ENCODE measurements at places on chromosomes 5 and 9.

GRCh38 chr5:177426566-177427210 is at the start of gene GRK6:
Gene GRK6, plus strand, starts transcription at chr5:177426676. Its CDS starts 170 bp downstream, at chr5:177426846.
- DNase-seq, result peak; percentile 72

- no peak for DNase-seq
Measured at GRCh38 chr9:1051584-1052275, 1.6 kb downstream of the DMRT2 start.

DNA sequence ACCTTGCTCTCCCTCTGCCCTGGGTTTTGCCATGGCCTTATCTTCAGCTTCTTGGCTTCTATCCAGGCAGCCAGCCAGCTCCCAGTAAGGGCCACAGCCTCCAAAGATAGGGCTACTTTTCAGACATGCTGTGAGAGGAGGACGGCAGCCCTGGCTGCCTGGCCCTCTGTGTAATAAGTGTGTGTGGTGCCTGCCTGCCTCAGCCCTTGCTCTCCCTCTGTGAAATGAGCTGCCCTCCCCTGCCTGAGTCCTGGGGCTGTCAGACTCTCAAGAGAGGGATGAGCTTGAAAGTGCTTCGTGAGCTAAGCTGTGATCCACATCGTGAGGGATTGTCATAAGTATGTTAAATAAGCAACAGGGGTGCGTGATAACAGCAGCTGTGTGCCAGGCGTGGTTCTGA is 8.1 kb downstream of the NDST1 start:
- DNase-seq, result no peak

DNA sequence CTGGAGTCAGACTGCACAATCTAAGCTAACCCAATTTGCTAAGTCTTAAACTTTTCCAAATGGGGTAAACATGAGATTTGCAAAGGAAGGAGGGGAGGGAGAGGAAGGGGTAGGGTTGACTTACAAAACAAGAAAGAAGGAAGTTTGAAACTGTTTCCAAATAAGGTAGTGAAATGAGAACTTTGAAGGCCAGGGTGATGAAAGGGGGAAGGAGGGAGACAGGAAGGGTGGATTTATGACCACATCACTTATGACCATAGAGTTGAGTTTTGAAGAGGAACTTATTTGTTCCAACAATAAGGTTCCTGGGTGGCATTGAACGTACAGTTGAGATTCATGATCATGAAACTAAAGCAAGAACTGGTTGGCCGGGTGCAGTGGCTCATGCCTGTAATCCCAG is 72.5 kb upstream of the DAPK1 start:
- DNase-seq, result no peak

DNA sequence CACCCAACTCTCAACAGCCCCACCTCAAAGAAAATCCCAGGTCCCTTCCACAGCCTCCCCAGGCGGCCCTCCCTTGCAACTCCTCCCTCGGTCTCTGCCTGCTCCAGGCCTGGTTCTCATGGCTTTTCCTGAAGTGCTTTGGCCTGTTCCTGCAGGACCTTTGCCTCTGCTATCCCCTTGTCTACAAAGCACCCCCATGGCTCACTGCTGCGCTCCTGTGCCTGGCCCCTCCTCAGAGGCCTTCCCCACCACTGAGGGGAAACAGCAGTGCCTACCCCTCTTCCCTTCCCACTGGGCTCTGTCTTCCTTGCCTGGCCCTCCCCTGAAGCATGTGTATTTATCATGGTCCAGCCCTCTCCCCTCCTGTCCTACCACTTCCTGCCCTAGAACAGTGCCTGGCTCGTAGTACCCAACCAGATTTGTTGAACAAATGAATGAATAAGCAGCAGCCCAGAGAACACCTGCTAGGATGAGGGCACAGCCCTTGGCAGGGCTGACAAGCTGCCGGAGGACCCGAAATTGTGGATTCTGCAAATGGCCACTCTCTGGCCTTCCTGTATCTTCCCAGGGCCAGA is 68.6 kb upstream of the LRRTM2 start:
- no peak for DNase-seq

DNA sequence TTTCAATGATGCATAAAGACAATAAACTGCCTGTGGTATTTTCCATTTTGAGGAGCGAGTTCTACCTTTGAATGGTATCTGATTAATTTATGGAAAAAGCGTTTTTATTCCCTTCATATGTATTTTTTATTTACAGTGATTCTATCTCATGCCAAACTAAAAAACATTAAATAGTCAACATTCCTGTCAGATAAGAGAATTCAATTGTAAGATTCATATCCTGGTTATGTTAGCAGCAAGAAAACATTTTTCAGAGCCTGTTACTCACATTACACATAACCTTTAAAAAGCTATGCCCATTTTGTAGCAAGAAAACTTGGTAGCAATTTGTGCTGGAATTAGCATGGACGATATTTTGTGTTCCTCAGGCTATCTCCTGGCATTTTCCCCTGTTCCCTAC is 55.1 kb upstream of the PRLR start:
- DNase-seq, result no peak

GRCh38 chr5:160488394-160489325 is 67.0 kb downstream of the PTTG1 start:
- no peak for DNase-seq

- peak; percentile 54 for DNase-seq
Measured at GRCh38 chr5:112551419-112552032, 132.4 kb upstream of the EPB41L4A start.

DNA sequence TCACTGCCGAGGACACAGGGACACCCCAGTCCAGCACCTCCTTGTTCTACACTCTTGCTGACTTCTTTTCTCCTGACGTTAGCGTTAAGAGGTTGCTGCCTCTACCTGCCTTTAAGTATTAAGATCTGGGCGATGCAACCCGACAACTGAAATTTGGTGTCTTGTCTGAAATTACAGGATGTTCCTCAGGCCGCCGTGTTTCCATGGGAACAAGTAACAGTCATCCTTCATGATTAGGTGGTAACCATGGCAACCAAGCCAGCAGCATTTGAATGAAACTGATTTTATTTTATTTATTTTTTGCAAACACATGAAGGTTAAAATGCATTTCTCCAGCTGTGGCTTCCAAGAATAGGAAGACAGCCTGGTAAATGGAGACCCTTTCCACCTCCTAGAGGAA is 20.8 kb downstream of the DAB2IP start:
- DNase-seq, result no peak

- no peak for DNase-seq
Measured at GRCh38 chr5:100668511-100668910, 133.3 kb downstream of the FAM174A start.

DNA sequence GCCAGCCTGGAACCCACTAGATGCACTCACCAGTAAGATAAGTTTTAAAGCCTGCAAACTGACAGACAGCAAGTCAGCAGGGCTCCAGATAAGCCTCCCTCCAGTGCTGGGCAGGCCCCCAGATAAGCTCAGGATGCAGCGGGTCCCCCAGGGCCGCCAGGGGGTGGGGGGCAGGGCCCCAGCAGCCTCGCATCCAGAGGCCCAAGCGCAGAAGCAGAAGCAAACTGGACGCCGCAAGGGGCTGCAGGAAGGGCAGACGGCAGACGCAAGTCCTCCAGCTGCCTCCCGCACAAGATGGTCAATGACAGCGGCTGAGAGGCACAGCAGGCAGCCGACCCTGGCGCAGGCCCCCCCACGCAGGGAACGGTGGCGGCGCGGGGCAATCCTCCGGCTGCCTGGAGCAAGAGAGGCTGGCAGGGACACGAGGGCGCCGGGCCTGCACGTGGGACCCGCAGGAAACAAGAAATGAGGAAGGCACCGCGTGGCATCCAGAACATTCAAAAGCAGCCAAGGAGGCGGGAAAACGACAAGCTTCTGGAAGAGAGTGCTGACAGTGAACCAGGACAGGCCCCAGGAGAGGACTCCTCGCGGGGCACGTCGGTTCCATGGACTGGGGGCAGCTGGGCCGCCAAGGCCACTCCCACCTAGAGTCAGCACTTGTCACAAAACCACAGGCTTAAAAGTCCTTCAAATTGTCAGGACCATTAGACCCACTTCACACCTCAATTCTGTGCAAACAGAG is 49.8 kb downstream of the ROR2 start:
- no peak for DNase-seq

DNA sequence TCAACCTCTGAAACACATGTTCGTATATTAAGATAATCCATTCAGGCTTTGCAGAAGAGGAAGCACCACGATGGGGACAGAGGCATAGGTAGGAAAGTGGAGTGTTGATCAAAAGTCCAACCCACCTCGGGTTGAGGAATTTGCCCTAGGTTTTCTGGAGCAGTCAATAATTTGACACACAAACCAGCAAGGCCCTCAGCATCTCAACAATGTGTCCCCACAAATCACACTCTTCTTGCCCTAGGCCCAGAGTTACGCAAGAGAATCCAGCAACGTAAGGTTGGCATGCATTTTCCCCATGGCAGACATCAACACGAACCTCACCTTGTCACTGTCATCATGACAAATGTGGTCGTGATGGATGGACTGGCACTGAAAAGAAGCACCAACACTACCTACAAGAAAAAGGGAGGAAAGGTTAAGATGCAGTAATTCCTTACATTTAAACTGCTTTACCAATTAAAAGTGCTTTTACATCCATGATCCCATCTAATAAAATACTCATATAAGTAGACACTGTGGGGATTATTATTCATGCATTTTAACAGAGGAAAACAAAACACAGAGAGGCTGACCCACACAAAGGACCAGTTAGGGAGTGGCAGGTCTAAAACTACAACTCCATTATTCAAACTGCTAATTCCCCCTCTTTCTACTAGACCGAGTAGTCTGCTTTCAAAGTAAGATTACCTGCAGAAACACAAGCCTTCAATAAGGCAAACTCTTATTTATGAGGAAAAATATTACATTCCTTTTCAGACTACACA is 24.4 kb upstream of the RNF38 start:
- no peak for DNase-seq

- peak; percentile 58 for DNase-seq
Measured at GRCh38 chr5:36696059-36696673, 89.8 kb downstream of the SLC1A3 start.

DNA sequence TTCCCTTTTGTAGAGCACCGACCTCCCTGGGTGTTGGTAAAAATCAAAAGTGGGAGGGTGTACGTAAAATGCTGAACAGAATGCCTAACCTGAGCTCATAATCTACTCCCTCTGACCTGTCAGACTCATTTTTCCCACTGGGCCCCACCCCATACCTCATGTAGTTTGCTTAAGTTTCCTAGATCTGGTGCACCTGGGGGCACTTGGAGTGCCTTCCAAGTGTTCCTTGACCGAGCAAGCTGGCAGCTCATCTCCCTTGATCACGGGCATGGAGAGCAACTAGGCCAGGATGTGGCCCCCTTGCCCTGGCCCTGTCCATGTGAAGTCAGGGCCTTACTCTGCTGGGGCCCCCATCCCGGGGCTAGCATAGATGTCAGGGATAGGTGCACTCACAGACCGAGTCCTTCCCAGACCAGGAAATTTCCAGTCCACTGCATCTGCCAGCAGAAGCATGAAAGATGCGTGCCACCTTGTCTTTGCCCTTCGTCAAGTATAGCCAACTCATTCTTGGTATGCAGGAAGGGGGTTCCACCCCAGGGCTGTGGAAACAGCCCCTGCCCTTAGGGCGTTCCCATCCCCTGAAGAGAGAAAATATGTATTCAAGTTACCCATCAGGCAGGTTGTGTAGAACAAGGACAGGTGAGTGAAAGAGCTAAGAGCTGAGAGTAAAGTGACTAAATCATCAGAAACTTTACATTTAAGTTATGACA is 41.9 kb downstream of the SLC22A5 start:
- peak; percentile 47 for DNase-seq

- no peak for DNase-seq
Measured at GRCh38 chr5:178323541-178323865, 90.9 kb upstream of the PHYKPL start.

DNA sequence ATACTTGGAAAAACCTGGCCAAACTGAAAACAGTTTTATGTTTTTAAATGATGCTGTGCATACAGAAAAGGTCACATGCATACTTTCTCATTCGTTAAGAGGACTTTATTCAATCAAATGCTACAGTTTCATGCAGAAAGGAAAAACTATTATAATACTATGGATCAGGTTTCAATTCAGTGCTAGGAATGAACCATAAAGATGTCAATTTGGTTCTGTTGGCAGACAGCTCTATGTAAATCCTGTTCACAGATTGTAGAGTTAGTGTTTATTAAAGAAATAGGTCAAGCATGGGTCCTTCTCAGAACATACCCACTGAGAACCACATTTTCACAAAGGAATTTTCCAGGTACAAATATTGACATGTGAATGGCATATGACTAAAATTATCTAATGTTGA is 57.1 kb downstream of the RETREG1 start:
- DNase-seq, result no peak

GRCh38 chr9:133956520-133957076 is 35.5 kb downstream of the VAV2 start:
- DNase-seq, result no peak

GRCh38 chr5:146574713-146575112 is 58.7 kb upstream of the GPR151 start:
- no peak for DNase-seq

DNA sequence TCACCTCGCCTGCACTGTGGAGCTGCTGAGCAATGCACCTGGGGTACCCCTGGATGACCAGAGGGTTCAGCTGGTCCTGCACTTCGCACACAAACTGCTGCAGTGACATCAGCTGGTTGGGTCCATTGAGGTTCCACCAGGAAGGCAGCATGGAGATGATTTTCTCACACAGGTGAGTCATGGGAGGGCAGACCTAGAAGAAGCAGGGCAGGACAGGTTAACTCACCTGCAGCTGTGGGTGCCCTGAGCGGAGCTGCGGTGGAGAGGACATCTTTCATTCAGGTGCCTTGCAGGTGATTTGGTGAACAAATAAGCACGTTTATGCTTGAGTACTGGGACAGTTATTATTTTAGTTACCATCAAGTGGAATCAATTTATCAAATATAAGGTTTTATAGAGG is 73.6 kb downstream of the CTSL start:
- DNase-seq, result no peak

GRCh38 chr9:129939431-129939830 is 103.6 kb downstream of the FNBP1 start:
- no peak for DNase-seq

DNA sequence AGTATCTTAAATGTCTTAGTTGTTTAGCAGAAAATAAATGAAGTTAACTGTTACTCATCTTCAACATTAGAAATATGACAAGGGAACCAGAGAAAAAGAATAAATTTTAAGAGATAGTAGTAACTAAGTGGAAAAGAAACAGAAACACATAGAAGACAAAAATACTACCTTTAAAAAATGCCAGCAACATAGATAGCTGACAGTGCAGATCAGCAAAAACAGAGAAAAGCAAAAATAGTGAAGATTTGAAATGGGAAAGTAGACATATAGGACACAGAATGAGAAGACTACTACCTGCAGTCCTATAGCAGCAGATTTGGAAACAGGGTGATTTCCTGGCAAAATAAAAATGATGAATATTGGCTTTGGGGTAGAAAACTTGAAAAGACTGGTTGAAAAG is 48.5 kb downstream of the ICE1 start:
- DNase-seq, result no peak

DNA sequence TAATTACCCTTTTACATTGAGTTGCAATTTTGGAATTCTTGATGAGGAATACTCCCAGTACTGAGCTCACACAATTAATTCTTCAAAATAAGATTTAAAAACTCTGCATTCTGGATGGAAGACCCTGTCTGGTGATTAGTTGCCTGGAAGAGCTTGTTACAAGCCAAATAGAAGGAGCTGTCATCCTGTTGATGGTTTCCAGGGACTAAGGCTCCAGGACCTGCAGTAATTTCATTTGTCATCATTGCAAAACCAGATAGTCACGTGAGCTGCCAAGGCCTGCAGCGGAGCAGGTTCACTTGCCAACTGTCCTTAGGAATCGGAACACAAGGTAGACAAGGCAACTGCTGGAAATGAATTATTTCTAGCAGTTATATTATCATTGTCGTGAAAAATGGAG is 597.7 kb downstream of the CCDC171 start:
- no peak for DNase-seq

All from CD4-positive, CD25-positive, alpha-beta regulatory T cell (primary cell).